Thoracic aorta (tissue), 2 donors: ENCODE measurements at places on chromosomes 3 and 15.

DNA sequence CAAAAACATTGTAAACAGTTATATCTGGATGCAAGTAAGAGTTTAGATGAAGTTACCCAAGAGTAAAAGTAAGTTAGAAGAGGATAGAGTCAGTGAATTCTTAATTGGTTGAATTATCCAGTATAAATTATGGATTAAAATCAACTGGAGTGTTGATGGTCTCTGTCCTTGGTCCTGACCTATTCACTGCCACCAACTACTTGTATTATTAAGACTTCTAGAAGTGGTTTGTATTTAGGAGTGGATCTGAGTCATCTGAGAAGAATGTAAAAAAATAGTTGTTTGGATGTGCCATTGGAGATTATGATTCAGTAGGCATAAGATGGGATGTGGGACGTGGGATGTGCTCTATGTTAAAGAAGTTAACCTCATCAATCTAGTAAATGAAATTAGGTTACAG, 86.4 kb downstream of the SYNPR start:
- DNase-seq, result no peak

DNA sequence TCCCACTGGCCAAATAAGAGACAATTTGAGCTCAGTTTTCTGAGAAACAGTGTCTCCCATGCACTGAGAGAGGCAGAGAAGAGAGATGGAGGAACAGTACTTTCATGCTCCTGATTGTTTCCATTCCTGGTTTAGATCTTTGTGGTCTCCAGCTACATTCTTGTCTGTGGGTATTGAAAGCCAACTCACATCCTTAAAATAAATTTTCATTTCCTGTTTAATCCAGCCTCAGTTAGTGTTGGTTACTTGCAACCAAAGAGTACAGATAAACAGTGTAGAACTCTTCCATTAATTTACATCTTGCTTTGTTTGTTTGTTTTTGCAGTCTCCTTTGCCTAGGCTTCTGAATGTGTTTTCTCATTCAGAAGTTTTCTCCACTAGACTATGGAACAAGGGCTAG, 123.7 kb upstream of the CLSTN2 start:
- DNase-seq, result no peak

DNA sequence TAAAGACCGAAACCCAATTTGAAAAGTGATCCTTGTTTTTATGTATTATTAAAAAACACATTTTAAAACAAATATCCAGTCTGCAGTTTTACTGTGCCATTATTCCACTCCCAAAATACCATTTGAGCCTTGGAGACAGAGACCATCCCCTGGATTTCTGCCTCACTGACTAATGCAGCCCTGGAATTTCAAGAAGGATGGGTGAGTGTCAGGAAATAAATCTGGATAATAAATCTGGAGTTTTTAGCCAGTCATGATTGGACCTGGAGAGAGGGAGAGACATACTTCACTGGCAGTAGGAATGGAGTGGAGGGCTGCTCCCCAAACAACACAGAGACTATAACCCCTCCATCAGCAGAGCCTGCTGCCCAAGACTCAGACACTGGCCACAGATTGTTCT, 123.3 kb downstream of the MYLK start:
- no peak for DNase-seq

DNA sequence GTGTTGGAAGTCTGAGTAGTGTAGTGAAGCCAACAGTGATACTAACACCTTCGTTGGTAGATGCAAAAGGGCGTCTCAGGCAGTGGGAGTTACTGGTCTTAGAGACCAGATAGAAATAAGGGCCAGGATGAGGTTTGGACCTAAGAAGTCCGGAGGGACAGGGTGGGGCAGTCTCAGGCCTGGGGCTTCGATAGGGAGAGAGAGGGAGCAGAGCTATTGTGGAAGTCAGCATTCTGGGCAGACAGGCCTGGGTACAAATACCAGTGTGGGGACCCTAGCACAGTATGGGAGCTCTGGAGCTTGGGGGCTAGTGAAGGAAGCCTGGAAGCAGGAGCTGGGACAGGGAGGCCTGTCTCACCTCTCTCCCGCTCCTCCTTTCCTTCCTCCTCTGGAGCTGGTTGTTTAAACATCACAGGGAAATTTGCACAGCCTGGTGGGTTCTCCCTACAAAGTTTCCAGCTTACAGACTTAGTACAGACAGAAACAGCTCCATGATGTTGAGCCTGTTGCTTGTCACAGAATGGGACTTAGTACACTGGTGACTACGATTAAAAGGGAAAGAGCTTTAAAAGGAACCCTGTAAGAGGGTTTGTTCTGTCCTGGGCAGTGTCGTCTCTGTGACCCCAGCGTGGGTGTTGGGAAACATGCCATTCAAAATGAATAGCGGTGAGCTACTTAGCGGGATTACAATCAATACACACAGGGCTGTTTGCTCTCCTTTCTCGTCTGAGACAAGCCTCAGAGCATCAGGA, 76.4 kb upstream of the TNFAIP8L3 start:
- no peak for DNase-seq

GRCh38 chr15:70832176-70832575, 21.8 kb downstream of the LARP6 start:
- DNase-seq, result no peak

GRCh38 chr3:123782488-123782887, 101.6 kb downstream of the MYLK start:
- no peak for DNase-seq

- no peak for DNase-seq
These were observed 1.2 kb downstream of the NKIRAS1 start for GRCh38 chr3:23915537-23916108.

GRCh38 chr3:30332196-30333021, 274.0 kb upstream of the TGFBR2 start:
- no peak for DNase-seq

- DNase-seq, result no peak
These were observed 24.0 kb downstream of the PLSCR4 start for GRCh38 chr3:146226881-146227280.

DNA sequence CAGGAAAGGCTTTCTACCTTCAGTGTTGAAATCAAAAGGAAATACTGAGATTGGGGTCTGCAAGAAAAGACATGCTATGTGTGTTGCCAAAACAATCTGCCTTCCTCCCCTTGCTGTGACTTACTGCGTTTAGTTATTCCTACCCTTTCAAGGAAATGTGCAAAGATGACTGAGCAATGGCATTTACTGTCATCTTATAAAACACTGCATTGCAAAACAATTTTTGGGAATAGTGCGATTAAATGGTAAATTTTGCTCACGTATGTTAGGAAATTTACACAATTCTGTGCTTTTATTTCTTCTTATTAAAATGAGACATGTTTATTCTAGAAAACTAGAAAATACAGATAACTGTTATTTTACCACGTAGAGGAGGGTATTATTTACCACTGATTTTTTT, 45.8 kb downstream of the PDE8A start:
- no peak for DNase-seq

DNA sequence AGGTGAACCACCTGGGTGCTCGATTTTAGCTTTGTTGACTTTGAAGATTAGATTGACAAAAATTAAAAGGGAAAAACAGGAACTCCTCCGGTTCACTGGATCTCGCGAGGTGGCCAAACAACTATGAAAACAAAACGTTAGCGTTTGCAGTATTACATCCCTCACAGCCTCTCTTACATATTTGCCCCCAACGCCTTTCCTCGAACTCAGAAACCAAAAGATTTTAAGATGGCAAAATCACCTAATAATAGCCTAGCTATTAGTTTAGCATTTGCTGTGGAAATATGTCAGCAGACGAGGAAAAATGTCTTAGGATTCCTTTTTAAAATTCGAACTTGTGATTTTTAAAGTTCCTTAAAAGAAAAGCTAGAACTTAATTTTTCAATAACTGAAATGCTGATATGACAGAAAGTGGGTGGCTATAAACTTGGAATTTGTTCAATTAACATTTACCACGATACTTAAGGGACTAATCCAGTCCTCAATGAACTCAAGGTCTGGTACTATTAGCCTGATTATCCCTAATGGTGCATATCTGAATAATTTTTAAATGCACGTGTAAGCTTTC, 491 bp upstream of the SENP7 start:
- DNase-seq, result no peak

DNA sequence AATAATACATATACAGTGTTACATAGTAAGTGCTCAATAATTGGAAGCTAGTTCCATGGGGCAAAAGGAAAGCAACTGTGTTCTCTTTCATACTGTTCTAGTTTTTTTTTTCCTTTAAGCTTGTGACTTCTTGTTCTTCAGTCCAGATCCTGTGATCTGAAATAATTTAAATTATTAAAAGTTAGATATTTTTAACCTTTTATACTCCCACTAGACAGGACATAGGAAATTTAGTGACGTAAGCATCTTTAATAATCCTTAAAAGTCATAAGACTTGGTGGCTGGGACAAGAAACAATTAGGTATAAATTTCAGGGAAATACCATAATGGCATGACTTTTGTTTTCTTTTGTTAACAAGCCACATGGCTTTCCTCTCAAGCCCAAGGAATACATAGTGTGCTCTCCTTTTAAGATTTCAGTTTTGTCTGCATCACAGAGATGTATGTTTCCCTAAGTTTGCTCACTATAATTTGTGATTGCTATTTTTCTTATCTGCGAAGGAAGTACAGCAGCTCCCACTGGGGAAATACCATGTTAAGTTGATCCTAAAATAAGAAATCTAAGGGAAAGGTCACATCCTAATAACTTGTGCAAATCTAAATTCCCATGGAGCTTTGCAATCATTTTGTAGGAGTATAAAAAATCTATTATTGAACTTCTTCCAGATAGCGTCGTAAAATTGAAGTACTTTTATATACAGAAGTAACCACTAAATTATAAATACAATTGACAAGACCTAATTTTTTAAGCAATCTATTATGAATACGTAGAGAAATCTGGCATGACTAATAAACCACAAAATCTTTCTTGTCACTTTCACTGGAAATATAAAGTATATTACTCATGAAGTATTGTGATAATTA, 30.1 kb downstream of the PPARG start:
- DNase-seq, result no peak

DNA sequence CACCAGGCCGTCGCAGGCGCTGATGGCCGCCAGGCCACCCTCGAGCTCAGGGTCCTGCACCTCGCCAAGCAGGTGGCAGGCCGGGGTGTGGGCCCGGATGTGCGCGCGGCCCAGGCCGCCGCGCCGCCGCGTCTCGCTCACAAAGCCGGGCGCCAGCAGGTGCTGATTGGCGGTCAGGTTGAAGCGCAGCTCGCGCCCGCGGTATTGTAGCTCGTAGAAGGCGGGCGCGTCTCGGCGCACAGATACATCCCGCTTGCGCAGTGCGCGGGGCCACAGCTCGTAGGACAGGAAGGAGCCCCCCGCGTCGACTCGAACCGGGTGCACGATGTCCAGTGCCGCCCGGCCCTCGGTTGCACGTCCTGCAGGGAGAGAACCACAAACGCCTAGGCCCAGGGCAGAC, 11.1 kb downstream of the ADAMTS7 start:
- no peak for DNase-seq

- DNase-seq, result no peak
These were observed 12.5 kb downstream of the FBLN2 start for GRCh38 chr3:13561376-13561775.

DNA sequence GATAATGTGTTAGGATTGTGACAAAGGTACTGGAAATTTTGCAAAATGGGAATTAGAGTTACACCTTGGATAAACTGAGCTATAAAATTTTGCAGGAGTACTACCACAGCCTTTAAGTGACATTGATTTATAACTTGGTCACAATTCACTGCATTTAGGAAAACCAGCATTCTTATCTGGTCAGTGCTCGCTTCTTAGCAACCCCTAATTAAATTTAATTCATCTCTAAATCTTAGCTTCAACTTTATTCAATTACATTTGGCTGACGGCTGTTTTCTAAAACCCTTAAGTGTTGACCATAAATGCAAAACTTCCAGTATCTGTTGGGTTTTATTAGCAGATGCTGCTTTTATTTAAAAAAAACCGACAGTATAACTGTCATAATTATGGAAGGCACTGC, 31.3 kb downstream of the TFRC start:
- DNase-seq, result no peak

GRCh38 chr3:163347944-163348343, 1730.4 kb downstream of the SI start:
- DNase-seq, result no peak

- no peak for DNase-seq
These were observed 247.4 kb upstream of the TPM1 start for GRCh38 chr15:62795171-62795570.
